ENCODE measurements at places on chromosomes 4 and X.

DNA sequence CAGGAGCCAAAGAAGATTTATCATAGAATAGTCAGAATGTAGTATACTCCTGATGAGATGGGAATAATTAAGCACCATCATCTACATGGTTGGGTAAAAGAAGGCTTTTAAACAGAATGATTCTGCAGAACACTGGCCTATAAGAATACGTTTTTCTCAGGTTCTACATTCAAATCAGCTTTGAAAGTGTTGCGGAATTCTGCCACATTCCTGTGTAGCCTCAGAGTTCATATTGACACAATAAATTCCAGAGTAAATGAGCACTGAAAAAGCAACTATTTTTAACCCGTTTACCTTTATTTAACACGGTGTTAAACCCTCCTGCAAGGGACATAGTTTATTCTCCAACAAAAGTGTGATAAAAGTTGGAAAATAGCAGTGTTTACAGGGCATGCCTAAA is 950.2 kb upstream of the SLIT2 start:
- no peak for DNase-seq

DNA sequence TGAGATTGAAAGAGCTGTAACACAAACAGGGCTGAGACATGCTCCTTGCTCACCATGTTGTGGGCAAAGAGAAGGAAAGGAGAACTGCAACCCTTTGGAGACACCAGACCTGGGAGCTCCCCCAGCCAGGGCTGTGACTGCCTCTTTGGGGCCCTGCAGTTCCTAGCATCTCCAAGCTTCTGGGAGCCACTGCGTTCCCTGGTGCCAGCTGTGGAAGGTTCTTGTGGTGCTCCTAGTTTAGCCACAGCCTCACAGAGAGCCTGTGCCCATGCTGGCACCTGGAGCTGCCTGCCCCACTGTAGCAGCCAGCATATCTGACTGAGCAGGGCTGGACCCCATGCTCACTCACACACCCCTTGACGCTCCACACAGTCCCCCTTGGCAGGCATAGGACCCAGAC is 141.7 kb downstream of the PDHA2 start:
- no peak for DNase-seq

GRCh38 chr4:186032259-186032658 is 36.7 kb upstream of the TLR3 start:
- no peak for DNase-seq

DNA sequence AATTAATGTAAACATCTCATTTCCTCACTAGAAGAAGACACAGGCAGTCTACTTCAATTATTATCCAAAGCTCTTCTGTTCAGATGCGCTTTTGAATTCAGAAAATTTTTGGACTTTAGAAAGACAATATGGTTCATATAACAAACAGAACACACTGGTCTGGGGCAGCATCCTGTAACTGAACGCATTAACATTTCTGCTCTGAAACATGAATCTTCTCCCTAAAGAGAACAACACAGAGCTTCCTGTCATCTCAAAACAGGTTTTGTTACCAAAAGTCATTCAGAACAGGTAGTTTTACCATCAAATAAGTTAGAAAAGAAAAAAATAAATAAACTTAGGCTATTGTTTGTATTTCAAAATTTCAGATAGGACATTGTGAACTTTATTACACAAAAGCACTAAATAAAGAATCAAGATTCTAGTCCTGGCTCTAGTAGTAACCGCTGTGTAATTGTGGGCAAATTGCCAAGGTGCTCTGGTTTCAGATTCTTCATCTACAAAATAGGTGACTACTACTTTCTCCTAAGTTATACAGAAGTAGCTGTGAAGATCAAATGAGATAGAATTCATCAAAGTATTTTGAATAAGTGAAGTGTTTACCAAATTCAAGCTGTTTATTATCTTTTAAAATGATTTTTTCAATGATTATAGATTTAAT is 252.3 kb upstream of the RASGEF1B start:
- DNase-seq = no peak

- no peak for DNase-seq
These were observed 5.7 kb upstream of the SPANXN2 start for GRCh38 chrX:143726296-143726695.

DNA sequence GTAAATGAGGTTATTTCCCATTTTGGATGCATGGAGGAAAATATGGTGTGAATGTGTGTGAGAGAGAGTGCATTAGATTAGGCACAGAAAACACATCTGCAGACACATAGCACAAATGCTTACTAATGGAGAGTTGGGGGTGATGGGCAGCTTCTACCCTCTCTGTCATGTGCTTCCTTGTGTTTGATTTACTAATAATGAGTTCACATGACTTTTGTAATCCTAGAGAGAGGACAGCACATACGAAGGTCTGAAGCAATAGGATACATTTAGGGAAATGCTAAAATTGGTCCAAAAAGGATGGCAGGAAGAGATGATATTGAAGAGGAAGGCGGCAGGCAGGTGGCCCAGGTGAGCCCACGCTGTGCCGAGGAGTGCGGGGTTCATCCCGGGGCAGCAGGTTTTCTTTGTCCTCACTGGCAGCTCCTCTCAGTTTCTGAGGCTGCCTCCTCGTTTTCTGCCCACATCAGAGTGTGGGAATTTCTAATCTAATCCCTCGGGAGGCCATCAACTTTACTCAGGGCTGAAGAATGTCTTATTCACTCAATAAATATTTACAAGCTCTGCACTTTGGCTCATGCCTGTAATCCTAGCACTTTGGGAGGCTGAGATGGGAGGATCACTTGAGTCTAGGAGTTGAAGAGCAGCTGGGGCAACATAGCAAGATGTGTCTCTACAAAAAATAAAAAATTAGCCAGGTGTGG is 15.9 kb upstream of the MAP9 start:
- no peak for DNase-seq

- DNase-seq = no peak
These were observed 12.8 kb upstream of the AFP start for GRCh38 chr4:73423184-73423583.

DNA sequence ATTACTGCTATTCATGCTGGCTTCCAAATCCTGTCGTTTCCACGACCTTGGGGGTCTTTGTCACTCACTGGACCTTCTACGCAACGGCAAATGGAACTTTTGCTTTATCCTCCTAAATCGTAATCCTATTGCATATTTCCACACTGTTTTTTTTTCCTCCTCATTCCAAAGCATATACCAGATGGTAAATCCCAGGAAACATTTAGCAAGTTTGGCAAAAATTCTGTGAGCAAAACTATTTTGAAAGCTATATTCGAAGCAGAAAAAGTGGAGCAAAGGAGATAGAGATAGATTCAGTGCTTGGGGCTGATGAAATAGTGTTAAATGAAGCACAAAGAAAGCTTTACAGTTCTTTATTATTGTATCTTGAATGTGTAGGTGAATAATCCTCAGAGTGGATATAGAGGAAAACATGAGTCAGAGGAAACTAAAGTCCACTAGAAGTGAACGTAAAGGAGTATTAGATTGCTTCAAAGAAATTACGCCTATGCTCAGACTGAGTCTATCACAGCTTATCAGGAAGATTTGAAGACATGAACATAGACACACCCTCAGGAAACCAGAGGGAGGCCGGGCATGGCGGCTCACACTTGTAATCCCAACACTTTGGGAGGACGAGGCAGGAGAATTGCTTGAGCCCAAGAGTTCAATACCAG is 50.2 kb upstream of the FAM9A start:
- DNase-seq = no peak

DNA sequence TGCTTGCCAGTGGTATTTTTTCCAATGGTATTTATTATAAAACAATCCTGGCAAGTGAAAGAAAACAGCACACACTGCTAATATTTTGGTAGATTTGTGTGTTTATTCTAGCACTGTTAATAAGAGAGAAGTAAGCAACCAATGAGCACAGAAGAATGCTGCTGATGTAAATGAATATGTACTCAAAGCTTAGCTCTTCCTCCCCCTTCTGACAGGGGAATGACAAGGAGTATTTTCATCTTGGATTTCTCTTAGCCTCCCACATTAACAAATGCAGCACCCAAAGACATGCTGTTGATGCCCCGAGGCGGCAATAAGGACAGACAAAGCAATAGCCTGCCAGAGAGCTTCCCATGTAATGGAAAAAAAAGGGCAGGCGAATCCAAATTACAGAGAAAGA is 18.6 kb downstream of the ARHGAP6 start:
- DNase-seq = no peak

DNA sequence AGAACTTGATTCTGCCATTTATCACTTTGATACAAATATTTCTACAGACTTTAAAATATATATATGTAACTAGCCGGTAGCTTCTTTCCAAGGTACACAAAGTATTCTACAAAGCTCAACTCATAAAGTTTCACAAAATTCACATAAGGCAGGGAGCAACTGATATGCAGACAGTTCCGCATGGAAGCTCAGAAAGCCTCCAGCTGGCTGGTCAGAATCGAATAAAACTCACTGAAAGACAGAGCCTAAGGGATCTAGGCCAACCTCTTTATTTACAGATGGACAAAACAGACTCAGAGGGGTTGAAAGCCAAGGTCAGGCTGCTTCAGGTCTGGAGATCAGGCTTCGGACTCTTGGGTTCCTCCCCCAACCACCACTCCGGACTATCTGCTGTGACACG is 130.2 kb downstream of the DCTD start:
- no peak for DNase-seq

DNA sequence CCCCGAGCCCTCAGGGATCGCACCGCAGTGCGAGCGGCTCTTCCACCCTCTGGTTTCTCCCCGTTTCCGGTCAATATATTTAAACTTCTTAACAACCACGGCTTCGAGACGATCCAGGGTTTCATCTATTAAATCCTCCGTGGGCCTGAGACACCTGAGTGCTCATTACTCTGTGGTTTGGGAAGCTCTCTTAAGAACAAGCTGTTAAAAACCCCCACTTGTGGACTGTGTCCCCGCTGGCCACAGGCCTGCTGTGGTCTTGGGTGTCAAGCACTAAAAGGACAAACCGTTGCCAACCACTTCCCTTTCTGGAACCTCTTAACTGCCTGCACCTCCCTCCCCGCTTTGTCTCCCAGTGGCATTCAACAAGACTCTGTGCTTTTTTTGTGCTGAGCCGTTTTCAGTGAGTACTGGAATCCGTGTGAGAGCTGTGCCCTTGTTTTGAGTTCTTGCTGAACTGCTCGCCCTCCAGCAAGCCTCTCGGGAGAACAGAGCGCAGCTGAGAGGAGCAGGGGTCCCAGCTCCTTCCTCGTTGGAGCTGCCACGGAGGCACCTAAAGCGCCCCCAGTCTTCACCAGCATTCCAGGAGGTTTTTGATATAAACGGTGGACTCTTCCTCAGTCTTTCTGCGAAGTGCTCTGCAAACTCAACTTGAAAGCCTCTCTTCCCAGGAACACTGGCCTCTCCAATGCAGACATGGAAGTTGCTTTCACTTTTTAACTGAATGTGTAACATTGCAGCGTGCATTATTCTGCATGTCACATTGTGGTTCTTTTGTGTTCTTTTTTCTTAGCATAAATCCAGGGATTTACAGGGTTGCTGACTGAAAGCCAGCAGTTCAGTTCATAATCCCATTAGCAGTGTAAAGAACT is 691 bp upstream of the IGFBP7 start:
- peak; percentile 12 for DNase-seq

- no peak for DNase-seq
These were observed 240.3 kb downstream of the PALLD start for GRCh38 chr4:168736860-168737805.

DNA sequence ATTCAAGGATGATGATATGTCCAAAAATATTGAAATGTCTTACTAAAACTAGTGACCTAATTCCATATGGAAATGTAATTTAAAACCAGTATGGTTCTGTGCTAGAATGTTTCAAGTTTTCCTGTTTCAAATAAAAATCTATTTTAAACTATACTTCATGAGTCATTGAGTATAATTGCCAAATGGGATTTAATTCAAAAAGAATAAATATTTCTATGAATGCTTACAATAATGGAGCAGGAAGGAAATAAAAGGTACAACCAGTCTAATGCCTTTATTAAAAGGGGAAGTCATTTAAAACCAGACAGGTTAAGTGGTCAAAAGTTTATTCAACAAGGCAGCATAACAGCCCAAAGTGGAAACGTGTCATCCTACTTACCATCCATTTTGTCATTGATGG is 2347.1 kb downstream of the PCDH7 start:
- DNase-seq = no peak

DNA sequence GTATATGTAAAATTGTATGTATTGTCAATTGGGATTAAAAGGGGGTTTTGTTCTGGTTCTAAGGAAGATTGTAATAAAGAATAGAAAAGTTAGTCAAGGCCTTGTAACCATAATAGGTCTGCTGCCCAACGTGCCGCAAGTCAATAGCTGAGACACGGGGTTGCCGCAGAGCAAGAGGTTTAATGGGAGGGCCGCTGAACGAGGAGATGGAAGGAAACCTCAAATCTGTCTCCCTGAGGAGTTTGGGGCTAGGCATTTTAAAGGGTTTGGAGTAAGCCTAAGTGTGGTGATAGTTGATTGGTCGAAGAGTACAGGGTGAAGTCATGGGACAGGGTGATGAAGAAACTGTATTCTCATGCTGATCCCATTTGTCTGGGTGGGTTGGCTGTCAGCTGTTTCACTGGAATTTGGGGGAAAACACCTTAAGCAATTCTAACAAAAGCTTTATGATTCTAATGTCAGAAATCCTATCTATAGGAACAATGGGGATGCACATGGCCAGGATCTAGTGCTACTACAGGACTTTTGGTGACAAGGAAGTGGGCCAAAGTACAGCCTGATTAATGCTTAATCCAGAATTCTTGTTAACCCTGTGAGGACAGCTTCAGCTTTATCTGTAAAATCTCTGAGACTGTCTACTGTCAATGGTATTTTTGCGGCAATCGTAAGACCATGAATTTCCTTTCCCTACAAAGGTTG is 86.9 kb downstream of the RELL1 start:
- DNase-seq = no peak
